Stimulated activated naive CD4-positive, alpha-beta T cell (primary cell): ENCODE measurements at places on chromosomes 3 and 15.

DNA sequence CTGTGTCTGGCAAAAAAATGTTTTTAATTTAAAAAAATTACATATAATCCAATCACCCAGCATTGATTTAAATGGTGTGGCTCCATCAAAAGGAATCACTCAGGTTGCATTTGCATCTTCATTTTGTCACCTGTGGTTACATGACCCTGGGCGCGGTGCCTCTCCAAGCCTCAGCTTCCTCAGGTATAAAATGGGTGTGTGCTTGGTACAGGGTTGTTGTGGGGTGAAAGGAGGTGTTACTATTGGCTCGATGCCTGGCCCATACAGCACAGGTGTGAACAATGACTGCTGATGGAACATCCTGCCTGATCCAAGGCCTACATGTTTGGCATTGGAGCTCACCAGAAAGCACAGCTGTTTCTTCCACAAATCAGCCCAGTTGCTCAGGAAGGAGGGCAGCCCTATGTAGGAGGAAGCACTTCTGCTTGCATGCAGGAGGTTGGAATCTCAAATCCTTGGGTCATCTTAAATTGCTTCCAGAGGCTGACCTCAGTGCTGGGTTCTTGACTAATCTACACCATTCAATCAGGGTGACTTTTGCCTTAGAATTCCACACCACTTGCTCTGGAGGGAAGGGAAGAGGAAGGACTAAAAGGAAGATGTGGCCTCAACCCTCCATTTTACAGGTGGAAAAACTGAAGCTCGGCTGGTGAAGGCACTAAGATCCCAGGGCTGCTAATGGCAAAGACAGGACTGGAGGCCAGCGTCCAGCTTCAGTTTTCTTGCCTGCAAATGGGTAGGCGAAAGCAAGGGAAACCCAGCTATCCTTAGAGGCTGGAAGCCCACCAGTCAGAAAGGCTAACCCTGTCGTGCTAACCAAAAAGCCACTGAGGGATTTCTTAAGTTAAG, 31.7 kb downstream of the BHLHE40 start:
- DNase-seq, result no peak

GRCh38 chr3:64631951-64632350, 55.8 kb downstream of the ADAMTS9 start:
- no peak for DNase-seq

- DNase-seq, result no peak
Measured at GRCh38 chr3:1348547-1348946, 255.7 kb downstream of the CNTN6 start.

GRCh38 chr3:73623346-73623745, 1.4 kb downstream of the PDZRN3 start:
- no peak for DNase-seq

DNA sequence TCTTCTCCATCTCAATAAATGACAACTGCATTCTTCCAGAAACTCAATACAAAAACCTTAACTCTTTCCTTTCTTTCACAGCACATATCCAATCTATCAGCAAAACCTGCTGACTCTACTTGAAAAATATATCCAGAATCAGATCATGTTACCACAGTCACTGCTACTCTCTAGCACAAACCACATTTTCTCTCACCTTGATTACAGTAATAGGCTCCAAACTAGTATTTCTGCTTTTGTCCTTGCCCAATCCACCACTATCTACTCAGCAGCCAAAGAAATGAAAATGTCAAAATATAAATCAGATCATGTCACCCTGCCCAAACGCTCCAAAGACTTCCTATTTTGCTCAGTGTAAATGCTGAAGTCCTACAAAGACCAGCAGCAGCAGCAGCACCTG, 15.2 kb downstream of the TMCC1 start:
- DNase-seq, result no peak

DNA sequence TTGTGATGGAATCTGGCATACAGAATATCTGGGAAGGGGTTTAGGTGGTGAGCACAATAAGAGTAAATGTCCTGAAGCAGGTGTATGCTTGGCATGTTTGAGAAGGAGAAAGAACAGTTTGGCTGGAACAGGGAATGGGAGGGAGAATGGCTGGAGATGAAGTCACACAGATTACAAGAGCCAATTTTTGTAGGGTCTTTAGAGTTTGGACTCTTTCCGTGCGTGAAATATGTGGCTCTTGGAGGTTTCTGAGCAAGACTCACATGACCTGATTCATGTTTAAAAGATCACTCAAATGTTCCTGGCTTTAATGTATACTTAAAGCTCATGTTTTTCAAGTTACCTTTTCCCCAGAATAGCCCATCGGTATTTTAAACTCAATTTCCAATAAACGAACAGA, 32.8 kb downstream of the SPRED1 start:
- DNase-seq, result no peak

GRCh38 chr3:87207460-87207859, 19.6 kb upstream of the CHMP2B start:
- no peak for DNase-seq

DNA sequence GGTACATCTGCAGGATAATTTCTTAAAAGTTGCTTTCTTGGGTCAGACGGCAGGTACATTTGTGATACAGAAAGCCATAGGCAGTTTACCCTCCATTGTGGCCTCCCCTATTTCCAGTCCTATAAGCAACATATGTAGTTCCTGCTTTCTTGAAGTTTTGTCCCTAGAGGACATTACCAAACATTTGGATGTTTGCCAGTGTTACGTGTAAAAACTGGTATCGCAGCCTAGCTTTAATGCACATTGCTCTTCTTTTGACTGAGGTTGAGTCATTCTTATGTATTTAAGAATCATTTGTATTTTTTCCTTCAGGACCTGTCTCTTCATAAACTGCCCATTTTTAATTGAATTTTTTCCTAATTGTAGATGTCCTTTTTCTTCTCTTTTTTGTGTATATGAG, 114.3 kb downstream of the DIPK2A start:
- no peak for DNase-seq
